ENCODE measurements at places on chromosomes 3 and 15.

DNA sequence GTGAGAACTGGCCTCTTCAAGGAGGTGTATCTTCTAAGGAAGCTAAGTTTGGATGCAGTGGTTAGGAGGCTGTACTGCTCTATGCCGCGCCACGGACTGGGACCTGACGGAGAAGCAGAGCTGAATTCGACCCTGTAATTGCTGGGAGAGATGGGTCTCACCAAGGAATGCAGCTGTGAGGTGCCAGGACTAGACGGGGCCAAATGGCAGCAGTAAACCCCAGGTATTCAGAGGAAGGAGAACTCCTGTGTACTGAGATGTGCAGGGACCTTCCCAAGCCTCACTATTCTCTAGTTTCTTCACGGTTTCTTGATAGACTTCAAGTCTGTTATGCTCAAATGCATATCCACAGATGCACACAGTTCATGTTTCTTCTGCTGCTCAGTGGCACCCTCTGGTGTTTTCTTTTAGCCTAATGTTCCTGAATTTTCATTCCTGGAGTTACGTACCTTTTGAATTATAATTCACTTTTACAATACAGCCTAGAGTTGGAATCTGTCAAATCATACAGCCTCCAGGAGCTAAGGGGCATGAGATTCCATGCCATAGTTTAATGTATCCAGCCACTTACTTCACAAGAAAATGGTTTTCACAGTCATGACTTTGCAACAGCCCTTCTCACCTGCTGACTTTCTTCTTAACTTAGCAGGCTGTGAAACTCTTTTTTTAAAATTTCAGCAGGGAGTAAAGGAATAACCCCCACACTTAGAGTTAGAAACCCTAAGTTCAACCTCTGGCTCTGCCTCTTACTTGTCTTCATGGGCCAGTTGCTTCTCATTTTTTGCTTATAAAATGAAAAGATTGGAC lies 61.8 kb downstream of the GLDN start:
- DNase-seq = peak; percentile 54

DNA sequence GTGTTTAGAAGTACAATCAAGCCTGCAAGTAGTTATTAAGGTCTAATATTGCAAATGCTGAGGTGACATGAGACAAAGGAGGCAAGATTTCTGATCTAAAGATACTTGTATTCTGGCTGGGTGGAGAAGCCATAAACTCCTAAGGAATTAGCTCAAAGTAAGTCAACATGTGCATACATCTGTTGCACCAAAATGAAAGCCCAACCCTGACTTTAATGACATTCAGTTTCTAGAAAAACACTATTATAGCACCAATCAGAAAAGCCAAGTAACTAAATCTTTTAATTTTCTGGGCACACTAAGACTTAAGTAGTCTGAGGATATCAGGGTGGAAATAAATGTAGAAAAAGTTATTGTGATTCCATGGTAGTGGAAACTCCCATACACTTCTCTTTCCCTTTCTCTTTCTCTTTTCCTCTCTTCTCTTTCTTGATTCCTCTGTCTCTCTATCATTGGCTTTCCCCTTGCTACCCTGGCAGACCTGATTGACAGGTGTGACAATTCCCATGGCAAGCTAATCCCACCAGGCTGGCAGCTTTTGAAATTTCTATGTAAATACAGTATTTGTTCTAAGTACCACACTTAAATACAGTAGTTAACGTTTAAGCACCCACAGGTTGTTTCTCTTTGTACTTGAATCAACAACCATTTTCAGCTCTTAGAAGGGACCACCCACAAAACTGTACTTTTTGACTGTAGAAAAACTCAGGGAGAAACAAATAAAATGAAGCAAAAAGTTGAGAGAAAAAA lies 528.4 kb upstream of the SEMA6D start:
- no peak for DNase-seq

DNA sequence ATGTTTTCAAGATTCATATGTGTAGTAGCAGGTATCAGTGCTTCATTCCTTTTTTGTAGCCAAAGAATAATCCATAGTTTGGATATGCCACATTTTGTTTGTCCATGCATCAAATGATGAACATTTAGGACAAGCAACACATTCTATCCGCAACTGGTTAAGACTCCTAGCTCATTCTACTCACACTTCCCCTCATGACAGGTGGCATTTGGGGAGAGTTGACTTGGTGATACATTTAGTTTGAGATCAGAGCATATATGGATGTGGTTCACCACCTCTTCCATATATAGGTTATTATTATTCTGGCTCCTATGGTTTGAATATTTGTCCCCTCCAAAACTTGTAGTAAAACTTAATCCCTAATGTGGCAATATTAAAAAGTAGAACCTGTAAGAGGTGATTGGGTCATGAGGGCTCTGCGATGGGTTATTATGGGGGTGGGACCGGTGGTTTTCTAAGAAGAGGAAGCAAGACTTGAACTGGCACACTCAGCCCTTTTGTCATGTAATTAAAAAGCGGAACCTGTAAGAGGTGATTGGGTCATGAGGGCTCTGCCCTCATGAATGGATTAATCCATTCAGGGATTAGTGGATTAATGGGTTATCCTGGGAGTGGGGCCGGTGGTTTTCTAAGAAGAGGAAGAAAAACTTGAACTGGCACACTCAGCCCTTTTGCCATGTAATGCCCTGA lies 75.3 kb upstream of the HRH1 start:
- no peak for DNase-seq

DNA sequence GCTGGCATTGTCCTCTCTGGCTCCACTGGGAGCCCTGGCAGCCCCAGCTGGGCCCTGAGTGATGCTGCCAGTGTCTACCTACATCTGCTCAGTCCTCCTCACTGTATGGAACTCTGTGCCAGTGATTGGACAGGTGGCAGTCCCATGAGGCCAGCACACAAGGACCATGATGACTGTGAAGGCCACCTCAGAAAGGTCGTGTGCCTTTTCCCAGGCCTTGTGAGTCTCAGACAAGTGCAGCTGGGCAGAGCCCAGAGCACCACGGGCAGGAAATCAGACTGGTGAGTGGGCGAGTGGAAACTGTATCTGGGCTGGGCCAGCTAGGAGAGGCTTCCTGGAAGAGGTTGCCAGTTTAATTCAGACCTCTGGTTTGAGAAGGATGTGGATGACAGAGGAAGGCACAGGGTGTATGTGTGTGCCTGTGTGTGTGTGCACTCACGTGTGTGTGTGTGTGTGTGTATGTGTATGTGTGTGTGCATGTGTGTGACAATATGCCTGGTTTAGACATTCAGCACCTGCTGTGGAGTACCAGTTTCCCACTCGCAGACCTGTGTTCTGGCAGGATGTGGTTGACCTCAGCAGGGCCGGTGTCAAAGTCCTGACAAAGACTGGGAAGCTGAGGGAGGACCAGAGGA lies 7.0 kb downstream of the MAPKAPK3 start:
- DNase-seq = no peak

- DNase-seq = no peak
These were observed 31.1 kb downstream of the FAH start for GRCh38 chr15:80183886-80184285.

GRCh38 chr3:147397875-147398812 lies 8.2 kb downstream of the ZIC4 start:
- DNase-seq = no peak

- DNase-seq = peak; percentile 3
These were observed 43.9 kb downstream of the DTWD1 start for GRCh38 chr15:49664716-49665115.

- DNase-seq = no peak
These were observed 76.2 kb downstream of the STAG1 start for GRCh38 chr3:136676009-136676408.

- no peak for DNase-seq
These were observed 7.9 kb upstream of the ATP2B2 start for GRCh38 chr3:10513306-10513705.

DNA sequence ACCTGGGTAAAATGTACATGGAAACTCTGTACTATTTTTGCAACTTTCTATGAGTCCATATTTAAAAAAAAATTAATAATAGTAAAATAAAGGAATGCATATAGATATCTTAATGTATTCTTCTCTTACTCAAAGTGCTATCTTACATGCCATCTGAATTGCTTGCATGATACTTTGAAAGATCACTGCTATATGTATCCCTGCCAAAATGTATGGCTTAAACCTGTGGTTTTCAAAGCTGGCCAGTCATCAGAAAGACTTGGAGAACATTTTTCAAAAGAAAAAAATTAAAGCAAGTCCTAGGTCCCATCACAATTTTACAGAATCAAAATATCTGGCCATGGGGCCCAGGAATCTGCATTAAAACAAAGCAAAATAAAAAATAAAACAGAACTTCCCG lies 262.1 kb downstream of the LPP start:
- no peak for DNase-seq

- no peak for DNase-seq
These were observed 143.4 kb upstream of the NR2E3 start for GRCh38 chr15:71666763-71667620.

DNA sequence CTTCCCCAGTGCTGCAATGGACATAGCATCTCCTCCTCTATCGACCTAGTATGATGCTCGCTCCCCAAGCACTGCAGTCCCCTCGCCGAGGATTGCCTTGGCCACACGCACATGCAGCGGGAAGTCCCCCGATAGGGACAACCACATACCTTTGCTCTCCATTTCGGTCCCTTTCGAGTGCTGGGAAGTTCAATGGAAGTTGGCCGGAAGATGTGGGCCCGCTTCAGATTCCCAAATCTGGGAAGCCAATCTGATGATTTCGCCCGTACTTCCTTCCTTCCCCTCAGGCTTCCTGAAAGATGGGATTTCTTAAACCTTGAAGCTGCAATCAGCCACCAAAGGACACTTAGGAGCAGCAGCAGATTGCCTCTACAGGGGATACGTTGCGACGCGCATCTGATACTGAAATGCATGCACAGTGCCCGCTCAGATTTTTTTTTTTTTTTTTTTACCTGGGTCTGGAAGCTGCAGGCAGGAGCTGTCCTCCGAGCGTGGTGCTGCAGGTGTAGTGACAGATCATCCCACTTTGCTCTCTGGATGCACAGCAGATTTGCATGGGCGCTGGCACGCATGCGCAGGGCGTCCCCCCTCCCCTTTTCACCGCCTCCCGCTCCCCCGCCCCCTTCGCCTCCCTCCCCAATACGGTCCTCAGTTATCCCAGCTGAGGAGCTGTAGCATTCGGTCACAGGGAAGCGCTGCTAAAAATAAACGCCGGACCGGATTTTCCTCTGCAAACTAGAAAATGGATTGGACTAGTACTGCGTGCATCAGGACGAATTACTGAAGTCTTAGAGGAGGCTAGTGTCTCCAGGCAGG lies at the start of gene FGF12:
Gene FGF12, minus strand, starts transcription at position 510 of the 816 bp plus-strand sequence.
- peak; percentile 71 for DNase-seq

DNA sequence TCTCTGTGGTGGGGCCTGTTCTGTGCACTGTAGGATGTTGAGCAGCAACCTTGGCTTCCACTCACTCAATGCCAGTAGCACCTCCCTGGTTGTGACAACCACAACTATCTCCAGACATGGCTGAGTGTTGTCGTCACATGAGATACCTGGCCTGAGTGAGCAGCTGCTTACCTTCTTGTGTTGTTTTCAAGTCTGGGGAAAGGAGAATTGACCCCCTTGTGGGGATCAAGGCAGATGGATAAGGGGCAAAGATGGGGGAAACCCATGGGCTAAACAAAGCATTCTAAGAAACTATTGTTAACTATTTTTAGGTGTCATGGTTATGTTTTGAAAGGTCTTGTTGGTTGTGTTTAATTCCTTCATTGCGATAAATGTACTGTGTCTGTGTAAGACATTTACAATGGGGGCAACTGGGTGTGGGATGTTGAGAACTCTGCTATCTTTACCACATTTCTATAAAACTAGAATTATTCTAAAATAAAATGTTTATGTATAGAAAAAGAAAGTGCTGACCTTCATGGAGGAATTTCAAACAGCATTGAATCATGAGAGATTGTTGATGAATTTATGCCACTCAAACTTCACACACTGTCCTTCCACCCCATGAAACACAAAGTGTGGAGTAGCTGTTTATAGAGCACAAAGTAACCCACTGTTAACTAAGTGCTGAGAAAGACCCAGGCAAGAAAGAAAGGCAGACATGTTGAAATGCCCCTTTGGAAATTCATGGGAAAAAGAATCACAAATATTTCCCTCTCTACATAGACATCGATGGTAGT lies 48.4 kb upstream of the SPTSSB start:
- DNase-seq = no peak

DNA sequence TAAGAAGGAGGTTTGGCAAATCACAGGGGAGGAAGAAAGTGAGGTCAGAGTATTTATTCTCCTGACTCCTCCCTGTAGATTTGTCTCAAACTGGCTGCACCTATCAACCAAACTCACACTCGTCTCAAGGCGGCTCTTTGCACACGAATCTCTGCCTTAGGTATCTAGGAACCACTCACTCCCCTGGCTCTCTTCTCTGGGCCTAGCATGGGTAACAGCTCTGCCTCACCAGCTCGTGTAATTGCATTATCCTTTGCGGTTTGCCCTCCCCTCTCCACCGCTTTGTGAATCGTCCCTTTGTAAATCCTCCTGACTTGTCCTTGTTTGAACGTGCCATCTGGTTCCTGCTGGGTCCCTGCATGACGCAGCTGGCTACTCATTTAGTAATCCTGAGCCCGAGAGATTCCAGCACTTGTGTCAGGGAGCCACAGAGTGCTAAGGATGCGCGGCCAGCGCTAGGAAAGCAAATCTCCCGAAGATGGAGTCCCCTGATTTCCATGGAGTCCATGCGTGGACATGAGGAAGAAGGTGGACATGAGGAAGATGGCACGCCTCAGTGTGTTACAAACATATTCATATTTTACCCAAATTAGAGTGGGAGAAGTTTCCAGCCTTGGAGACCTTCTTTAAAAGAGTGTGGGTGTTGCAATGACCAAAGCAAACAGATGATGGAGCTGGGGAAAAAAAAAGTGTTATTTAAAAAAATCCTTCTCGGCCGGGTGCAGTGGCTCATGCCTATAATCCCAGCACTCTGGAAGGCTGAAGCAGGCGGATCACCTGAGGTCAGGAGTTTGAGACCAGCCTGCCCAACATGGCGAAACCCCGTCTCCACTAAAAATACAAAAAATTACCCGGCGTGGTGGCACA lies 26.7 kb downstream of the NRROS start:
- peak; percentile 52 for DNase-seq

GRCh38 chr15:96687388-96688107 lies 357.0 kb downstream of the NR2F2 start:
- DNase-seq = no peak

DNA sequence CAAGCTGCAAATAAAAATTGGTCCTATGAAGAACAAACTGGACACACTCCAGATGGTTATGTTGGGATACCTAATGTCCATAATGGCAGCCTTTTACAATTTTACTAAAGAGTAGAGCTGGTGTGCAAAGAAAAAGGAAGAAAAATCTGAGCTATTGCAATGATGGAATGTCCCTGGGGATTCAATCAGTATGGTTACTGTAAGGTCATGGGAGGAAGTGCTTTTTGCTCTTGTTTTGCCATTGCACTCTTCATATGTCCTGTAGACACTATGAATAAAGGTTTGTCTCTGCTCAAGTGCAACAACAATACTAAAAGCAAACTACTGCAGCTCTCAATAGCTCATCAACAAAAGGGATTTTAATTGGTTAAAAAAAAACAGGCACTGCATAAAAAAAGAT lies 5.4 kb downstream of the PFN2 start:
- DNase-seq = no peak
